ENCODE measurements at places on chromosomes 6 and 20.

GRCh38 chr6:138571585-138572166 is 72.4 kb upstream of the NHSL1 start:
- DNase-seq, result no peak

DNA sequence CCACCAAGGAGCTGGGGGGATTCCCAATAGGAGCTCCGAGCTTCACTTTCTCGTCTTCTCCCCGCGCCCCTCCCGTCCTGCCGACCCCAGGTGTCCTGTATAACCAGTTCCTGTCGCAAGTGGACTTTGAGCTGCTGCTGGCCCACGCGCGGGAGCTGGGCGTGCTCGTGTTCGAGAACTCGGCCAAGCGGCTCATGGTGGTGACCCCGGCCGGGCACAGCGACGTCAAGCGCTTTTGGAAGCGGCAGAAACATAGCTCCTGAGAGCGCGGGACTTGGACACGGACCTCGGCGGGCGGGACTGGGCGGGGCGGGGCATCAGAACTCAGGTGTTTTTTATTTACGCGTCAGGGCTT is 340 bp upstream of the VARS2 start:
- DNase-seq, result no peak

DNA sequence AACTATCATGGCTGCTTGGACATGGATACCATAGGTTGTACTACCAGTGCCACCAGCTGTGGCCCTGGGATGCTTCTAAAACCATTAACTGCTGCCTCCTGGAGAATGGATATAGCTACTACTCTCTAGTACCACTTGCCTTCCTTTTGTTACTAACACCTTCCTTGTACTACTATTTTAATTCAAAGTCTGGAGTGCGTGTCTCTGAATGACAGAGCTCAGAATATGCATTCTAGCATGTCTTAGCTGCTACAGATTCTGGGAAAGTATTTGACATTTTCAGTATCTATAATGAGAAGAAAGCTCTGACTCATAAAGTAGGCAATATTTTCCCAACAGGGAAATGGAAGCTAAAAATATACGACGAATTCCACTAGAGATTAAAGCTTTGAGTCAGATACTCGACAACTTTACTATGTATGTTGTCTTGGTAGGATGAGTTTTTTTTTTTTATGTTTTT is 112.3 kb downstream of the PFDN4 start:
- no peak for DNase-seq

DNA sequence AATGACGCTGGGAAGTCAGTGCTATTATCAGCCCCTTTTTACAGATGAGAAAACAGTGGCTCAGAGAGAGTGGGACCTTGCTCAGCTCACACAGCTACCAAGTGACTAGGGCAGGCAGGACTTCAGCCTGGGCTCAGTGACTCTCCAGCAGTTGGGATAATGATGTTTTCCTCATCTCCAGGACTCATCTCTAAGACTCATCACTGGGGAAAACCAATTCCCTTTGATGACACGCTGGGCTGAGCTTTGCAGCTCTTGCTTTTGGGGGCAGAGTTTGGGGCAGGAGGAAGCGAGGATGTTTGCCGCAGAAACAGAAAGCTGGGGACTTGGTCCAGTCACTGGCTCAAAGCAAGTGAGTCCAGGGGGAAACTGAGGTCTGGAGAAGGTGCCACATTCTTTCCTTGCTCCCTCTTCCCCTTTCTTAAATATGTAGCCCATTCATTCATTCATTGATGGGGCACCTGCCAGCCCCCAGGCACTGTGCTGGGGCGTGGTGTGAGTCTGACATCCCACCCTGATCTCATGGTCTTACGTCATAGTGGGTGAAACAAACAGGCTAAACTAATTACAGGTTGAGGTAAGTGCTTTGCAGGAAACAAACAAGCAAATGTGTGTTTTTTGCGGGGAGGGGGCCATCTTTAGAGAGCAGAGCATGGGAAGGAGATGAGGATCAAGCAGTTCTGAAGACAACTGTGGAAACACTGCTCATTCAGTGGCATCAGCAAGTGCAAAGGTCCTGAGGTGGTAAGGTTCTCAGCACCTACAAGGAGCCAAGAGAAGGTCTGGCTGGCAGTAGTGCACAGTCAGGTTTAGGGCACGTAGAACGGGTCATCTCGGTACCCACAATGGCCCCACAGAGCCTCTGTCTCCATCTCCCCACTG is 74.4 kb upstream of the PMEPA1 start:
- no peak for DNase-seq

DNA sequence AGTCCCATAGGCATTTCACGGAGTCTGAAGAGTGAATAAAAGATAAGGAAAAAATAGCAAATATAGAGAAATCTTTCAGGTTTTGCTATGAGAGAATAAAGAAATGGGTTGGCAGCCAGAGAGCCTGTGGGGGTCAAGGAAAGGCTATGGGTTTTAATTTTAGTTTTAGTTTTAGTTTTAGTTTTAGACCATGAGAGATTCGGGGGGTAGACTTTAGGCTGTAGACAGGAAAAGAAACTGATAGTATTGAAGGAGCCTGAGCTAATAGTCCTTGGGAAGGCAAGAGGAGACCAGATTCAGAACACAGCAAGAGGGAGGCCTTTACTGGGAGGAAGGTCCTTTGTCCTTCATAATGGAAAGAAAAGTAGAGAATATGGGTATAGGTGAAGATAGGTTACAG is 19.3 kb downstream of the DOP1A start:
- no peak for DNase-seq
